Adrenal gland (tissue), 19 donors: ENCODE measurements at places on chromosomes 11 and 22.

GRCh38 chr11:10484461-10485180, 29.6 kb downstream of the AMPD3 start:
- no peaks in the 10 kb centered on the region for H3K27me3 ChIP-seq
- H3K27ac ChIP-seq = no peak overlapping the region
- no peak for DNase-seq
- H3K4me1 ChIP-seq = peaks cover 7% of the 10 kb centered on the region
- no peak overlapping the region for H3K4me3 ChIP-seq
- H3K36me3 ChIP-seq = peaks cover 40% of the 10 kb centered on the region

DNA sequence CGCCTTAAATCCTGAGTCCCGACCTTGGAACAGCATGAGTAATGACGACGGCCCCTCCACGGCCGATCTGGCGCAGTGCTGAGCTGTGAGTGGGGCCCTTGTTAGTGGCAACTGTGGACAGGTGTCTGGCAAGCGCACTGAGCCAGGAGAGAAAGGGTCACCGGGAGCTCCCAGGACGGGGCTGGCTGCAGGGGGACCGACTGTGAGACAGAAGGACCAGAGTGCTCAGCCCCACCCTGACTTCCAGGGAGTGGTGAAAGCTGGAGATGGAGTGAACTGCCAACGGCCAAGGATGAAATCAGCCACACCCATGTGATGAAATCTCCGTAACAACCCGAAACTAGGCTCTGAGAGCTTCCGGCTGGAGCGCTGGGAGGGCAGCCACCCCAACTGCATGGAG, 228.6 kb downstream of the BRD1 start:
- no peaks in the 10 kb centered on the region for H3K4me1 ChIP-seq
- no peaks in the 10 kb centered on the region for H3K36me3 ChIP-seq
- H3K4me3 ChIP-seq = no peak overlapping the region
- H3K27me3 ChIP-seq = no peaks in the 10 kb centered on the region
- H3K27ac ChIP-seq = no peak overlapping the region
- DNase-seq = no peak

DNA sequence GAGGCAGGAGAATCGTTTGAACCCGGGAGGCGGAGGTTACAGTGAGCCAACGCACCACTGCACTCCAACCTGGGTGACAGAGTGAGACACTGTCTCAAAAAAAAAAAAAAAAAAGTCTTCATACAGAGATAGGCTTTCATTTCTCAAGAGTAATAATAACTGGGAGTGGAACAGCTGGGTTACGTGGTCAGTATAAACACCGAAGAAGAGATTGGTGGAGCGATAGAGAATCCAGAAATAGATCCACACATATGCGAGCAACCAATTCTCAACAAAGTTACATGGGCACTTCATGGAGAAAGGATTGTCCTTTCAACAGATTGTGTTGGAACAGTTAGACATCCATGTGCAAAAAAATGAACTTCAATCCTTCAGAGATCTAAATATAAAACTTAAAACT, 24.6 kb downstream of the ZBED4 start:
- no peak overlapping the region for H3K27ac ChIP-seq
- no peaks in the 10 kb centered on the region for H3K4me1 ChIP-seq
- no peaks in the 10 kb centered on the region for H3K27me3 ChIP-seq
- no peaks in the 10 kb centered on the region for H3K36me3 ChIP-seq
- DNase-seq = no peak

- no peaks in the 10 kb centered on the region for H3K27me3 ChIP-seq
- H3K36me3 ChIP-seq = no peaks in the 10 kb centered on the region
- DNase-seq = no peak
- H3K4me1 ChIP-seq = no peaks in the 10 kb centered on the region
- H3K4me3 ChIP-seq = no peak overlapping the region
- H3K27ac ChIP-seq = no peak overlapping the region
These were observed 86.3 kb upstream of the HMGXB4 start for GRCh38 chr22:35170716-35171697.

DNA sequence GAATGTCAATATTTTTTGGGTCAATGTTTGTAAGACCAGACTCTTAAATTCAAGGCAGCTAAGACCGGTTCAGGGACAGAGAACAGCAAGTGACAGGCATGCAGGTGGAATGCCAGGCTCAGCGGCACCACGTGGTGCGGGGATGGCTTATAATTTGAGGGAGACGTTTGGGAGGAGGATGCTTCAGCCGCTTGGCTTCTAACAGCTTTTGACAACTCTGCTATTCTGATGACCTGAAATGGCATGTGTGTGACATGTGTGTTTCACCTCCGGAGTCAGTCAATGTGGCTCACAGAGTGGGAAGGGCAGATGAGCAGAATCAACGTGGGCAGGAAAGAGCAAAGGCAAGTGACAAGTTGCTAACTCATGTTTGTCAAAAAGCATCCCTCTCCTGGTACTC, 228.3 kb downstream of the KIRREL3 start:
- no peaks in the 10 kb centered on the region for H3K27me3 ChIP-seq
- H3K4me1 ChIP-seq = no peaks in the 10 kb centered on the region
- H3K27ac ChIP-seq = no peak overlapping the region
- H3K36me3 ChIP-seq = no peaks in the 10 kb centered on the region

- H3K4me3 ChIP-seq = no peak overlapping the region
- peaks cover 23% of the 10 kb centered on the region for H3K4me1 ChIP-seq
- H3K27ac ChIP-seq = peak overlapping the region; percentile 74
- DNase-seq = no peak
- H3K27me3 ChIP-seq = no peaks in the 10 kb centered on the region
These were observed 54.7 kb upstream of the CCDC188 start for GRCh38 chr22:20205464-20205963.

DNA sequence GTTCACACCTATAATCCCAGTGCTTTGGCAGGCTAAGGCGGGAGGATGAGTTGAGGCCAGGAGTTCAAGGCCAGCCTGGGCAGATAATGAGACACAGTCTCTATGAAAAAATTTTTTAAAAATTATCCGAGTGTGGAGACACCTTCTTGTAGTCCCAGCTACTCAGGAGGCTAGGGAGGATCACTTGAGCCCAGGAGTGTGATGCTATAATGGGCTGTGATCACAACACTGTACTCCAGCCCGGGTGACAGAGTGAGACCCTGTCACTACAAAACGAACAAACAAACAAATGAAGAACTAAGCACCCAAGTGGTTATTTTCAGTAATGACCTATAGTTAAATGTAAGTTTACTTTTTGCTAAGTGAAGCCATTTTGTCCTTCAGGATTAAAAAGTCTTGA, 32.3 kb downstream of the ANO5 start:
- H3K4me1 ChIP-seq = no peaks in the 10 kb centered on the region
- DNase-seq = no peak
- H3K27me3 ChIP-seq = no peaks in the 10 kb centered on the region
- no peak overlapping the region for H3K27ac ChIP-seq
- no peak overlapping the region for H3K4me3 ChIP-seq
- H3K36me3 ChIP-seq = no peaks in the 10 kb centered on the region

- no peak for DNase-seq
- no peaks in the 10 kb centered on the region for H3K36me3 ChIP-seq
- no peak overlapping the region for H3K27ac ChIP-seq
- no peaks in the 10 kb centered on the region for H3K27me3 ChIP-seq
- no peaks in the 10 kb centered on the region for H3K4me1 ChIP-seq
These were observed 122.3 kb downstream of the SPATA19 start for GRCh38 chr11:133723056-133723455.

- no peaks in the 10 kb centered on the region for H3K36me3 ChIP-seq
- H3K4me3 ChIP-seq = no peak overlapping the region
- no peaks in the 10 kb centered on the region for H3K27me3 ChIP-seq
- H3K4me1 ChIP-seq = peaks cover 10% of the 10 kb centered on the region
- H3K27ac ChIP-seq = no peak overlapping the region
These were observed 5.9 kb downstream of the RANGAP1 start for GRCh38 chr22:41280065-41280464.

GRCh38 chr11:2269601-2270321, 627 bp downstream of the ASCL2 start:
- peaks cover 38% of the 10 kb centered on the region for H3K27me3 ChIP-seq
- H3K4me3 ChIP-seq = no peak overlapping the region
- H3K36me3 ChIP-seq = no peaks in the 10 kb centered on the region
- no peak for DNase-seq
- H3K4me1 ChIP-seq = no peaks in the 10 kb centered on the region

- no peak for DNase-seq
- H3K27ac ChIP-seq = no peak overlapping the region
- H3K4me3 ChIP-seq = no peak overlapping the region
- H3K27me3 ChIP-seq = no peaks in the 10 kb centered on the region
- H3K4me1 ChIP-seq = no peaks in the 10 kb centered on the region
These were observed 73.3 kb downstream of the SGSM3 start for GRCh38 chr22:40443732-40444131.

DNA sequence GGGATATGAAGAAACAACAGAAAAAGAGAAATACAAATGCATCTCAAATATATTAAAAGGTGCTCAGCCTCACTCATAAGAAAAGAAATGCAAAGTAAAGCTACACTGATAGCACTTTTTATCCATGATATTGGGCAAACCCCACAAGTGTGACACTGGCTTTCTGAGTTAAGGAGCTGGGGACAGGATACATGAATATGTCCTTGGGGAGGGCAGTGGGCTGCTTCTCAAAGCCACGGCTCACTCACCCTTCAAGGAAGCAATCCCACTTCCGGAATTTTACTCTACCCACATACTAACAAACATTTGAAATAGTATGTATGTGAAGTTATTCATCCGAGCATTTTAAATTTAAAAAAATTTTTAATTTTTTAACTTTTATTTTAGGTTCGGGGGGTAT, 41.1 kb upstream of the SLC22A12 start:
- peaks cover 2% of the 10 kb centered on the region for H3K4me1 ChIP-seq
- no peak overlapping the region for H3K4me3 ChIP-seq
- no peaks in the 10 kb centered on the region for H3K36me3 ChIP-seq
- no peak for DNase-seq
